ENCODE measurements at places on chromosomes 3 and 15. TPM values are rescaled to one million over a fixed set of nuclear protein-coding genes. Genes with fewer than 3 reads are reported as not detected.

Gene FRMD4B
- 2.2 TPM for total RNA-seq

Gene AHSG
- not detected for total RNA-seq

Gene DUOX2
- total RNA-seq = not detected

Gene IGF2BP2
- total RNA-seq = 55.9 TPM

Gene ANKRD34C
- total RNA-seq = not detected

Gene NSMCE3
- 5.9 TPM for total RNA-seq

Gene CADM2
- not detected for total RNA-seq

Gene RFX7
- total RNA-seq = 6.3 TPM

Gene TMEM39A
- 30.5 TPM for total RNA-seq

Gene PRTG
- total RNA-seq = 5.7 TPM

Gene SSUH2
- total RNA-seq = 0.37 TPM

Gene IGSF10
- total RNA-seq = under 0.01 TPM

Gene CPLX3
- total RNA-seq = not detected

Gene MCF2L2
- total RNA-seq = 1.6 TPM

Gene SLC15A2
- total RNA-seq = not detected

Gene GHRL
- total RNA-seq = not detected

Gene CCR9
- total RNA-seq = not detected

Gene SLC6A1
- not detected for total RNA-seq

Gene ZKSCAN7
- 5.5 TPM for total RNA-seq

Gene ADAMTS17
- total RNA-seq = 0.73 TPM

Gene TSPAN3
- 109 TPM for total RNA-seq

Gene SI
- not detected for total RNA-seq

Gene RPL39L
- 28.7 TPM for total RNA-seq

Gene IL17RB
- total RNA-seq = under 0.01 TPM

Gene C2CD4A
- total RNA-seq = not detected

Gene NME9
- total RNA-seq = not detected

Gene RABL3
- total RNA-seq = 14.7 TPM
